ENCODE measurements at places on chromosomes 6 and 20.

GRCh38 chr6:29919506-29920445, 22.6 kb upstream of the HLA-A start:
- no peak for DNase-seq

GRCh38 chr6:7313505-7314165, 636 bp upstream of the SSR1 start:
- DNase-seq, result no peak

GRCh38 chr20:62531046-62531838, 55.4 kb upstream of the GATA5 start:
- no peak for DNase-seq

DNA sequence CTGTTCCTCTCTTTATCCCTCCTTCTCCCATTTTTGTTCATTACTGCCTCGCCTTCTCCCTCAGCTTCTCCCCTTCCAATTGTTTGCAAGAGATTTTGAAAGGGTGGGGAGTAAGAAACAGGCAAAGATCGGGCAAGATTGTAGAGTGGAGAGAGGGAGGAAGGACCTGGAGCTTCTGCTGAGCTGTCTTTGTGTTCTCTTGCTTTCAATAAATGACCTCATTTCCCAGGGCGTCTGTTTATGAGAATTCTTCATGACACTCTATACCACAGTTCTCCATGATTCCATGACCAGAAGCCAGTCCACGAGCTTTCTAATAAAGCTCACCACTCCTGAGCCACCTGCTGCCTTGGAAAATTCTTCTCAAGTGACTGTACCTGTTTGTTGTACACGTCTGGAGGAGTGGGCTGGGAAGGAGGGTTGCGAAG, 50.0 kb upstream of the PLEKHG1 start:
- DNase-seq, result no peak

GRCh38 chr20:39538317-39538716, 576.2 kb downstream of the DHX35 start:
- no peak for DNase-seq

Measured in HS-27A (cell line).